ENCODE measurements at places on chromosomes 13 and 19.

- DNase-seq: no peak
Measured at GRCh38 chr19:29876414-29876813, 64.6 kb downstream of the CCNE1 start.

- DNase-seq: no peak
Measured at GRCh38 chr13:99218969-99219368, 18.3 kb downstream of the UBAC2 start.

- DNase-seq: no peak
Measured at GRCh38 chr19:8224394-8225145, 15.4 kb downstream of the CERS4 start.

GRCh38 chr19:43504426-43505185 is at the start of gene PHLDB3:
Gene PHLDB3 (minus strand): TSS chr19:43504746. CDS start chr19:43504118, 628 bp downstream.
- DNase-seq: peak; percentile 59

DNA sequence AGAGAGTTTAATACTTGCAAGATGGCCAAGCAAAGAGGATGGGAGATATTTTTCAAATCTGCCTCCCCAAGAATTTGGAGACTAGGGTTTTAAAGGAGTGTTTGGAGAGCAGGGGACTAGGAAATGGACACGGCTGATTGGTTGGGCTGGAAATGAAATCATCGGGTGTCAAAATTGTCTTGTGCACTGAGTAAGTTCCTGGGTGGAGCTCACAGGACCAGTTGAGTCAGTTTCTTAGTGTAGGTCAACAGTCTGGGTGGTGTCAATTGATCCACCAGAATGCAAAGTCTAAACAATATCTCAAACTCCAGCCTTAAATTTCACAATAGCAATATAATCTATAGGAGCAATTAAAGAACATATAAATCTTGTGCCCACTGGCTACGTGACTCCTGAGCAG is 23.0 kb upstream of the CEACAM4 start:
- no peak for DNase-seq
